ENCODE measurements at places on chromosomes 11 and 22.

GRCh38 chr22:47111626-47112581, 349.5 kb downstream of the TBC1D22A start:
- DNase-seq, result no peak

GRCh38 chr11:7256943-7257342, 5.2 kb downstream of the SYT9 start:
- DNase-seq, result no peak

GRCh38 chr11:99320769-99321290, 300.1 kb downstream of the CNTN5 start:
- DNase-seq, result no peak

DNA sequence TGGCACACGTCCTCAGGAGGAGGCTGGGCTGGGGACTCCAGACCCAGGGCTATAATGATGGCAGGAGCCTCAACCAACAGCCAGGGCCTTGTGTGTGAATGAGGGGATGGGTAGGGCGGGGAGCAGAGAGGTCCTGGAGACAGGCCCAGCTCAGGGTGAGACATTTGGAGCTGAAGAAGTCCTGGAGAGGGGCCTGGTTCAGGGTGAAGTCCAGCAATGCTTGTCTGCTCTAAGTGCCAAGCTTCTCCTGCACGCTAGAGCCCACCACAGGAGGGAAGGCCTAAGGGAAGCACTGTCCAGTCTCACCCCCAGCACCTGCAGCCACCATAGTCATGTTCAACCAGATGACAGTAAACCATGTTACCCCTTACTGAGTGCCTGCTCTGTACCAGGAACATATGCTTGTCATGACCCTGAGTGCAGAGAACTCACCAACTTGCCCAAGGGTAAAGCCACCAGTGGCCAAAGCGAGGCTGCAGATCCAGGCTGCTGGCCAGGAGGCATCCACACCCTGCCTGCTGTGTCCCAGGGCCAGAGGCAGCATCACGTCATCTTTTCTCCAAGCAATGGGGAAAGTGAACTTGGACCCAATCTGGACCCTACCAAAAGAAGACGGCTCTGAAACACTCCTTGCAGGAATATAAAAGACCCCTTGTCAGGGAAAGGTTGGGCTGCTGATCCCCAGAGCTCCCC, 24.0 kb downstream of the LMO1 start:
- DNase-seq, result no peak

GRCh38 chr22:28442711-28443525, 236.7 kb downstream of the TTC28 start:
- no peak for DNase-seq

DNA sequence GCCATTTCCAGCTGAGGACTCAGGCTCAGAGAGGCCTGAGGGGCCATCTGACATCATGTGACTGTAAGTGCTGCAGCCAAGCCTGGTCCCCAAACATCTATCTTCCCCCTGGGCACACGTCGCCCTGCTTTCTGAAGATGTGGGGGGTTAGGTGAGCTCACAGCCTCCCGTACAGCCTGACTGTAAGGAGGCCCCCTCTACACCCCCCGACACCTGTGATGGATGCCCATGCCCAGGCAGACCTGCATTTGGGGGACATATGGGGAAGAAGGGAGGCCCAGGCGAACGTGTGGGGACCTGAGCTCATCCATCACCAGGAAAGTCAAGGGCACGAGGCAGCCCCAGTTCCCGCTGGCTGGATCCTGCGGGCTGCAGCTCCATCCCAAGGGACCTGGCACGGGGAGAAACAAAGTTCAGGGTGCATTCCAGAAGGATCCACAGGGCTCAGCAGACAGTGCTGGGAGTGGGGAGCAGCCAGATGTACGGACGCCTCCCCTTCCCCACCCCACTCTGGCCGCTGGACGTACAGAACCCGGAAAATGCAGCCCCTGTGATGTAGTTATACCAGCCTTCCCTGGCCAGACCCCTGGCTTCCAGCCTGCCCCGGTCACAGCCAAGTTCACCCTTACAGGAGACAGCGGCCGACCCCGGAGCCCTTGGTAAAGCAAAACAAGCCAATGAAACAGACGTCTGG, 1431.4 kb downstream of the BRD1 start:
- no peak for DNase-seq

- no peak for DNase-seq
These were observed 1045.3 kb downstream of the BRD1 start for GRCh38 chr22:48782326-48782725.

DNA sequence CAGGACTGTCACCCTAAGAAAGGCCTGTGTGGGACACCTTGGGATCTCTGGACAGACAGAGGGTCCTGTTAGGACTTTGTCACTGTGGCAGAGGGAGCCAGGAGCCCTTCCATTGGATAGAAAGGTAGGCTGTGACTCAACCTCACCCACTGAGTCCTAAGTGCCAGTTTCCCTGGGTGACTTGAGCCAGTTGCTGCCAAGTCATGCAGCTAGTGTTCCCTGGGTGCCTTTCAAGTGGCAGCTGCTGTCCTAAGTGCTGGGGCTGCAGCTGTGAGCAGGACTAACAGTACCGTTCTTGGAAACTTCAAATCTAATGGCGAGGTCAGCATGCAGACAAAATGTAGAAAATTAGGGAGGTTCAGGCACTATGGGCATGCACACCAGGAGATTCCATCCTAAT, 393.7 kb downstream of the TMEM135 start:
- DNase-seq, result no peak

DNA sequence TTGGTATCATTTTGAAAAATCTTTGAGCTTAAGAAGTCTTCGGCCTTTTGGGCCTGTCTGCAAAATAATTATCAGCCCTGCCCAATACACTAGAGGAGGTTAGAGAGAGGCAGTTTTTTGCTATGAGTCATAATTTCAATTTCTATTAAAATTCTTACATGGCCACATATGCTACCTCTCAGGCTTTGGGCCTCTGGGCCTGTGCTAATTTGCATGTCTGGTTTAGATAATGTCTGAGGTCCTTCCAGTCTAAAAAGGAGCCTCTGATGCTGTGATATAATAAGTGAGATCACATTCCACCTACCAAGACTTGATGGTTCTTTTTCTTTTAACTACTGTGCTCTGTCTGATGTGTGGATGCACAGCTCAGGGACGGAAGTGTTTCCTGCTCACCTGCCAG, 70.8 kb downstream of the KCNJ1 start:
- DNase-seq, result peak; percentile 69

DNA sequence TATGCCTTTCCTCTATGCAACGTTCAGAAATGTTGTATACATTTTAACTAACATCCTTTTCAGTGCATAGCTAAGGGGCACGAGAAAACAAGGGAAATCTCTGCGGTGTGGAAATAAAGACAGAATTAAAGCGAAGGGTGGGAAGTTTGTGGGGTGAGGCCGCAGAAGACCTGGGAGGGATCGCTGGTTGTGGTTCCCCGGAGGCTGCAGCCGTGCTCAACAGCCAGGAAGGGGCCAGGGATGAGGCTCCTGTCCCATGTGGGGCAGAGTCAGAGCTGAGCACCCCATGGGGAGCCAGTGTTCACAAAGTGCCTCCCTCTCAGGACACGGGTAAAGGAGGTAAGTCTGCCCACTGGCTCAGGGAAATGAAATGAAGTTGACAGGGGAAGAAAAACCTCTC, 67.5 kb downstream of the MYEOV start:
- no peak for DNase-seq

GRCh38 chr11:17353821-17354600, 2.4 kb downstream of the NCR3LG1 start:
- DNase-seq, result no peak

DNA sequence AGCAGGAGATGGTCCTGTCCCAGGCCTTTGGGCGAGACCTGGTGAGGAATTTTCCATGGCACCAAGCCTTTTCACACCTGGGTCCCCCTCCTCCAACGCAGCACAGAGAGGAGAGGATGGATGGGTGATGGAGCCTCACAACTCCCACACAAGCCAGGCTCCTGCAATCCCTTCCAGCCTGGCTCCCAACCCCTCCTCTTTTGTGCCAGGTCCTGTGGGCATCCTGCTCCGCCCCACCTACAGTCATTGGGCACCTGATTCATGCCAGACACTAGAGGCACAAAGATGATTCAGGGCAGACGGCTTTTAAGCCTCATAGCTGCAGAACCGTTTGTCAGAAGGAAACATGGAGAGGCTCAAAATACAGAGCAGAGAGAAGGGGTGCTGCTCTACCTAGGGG, 16.1 kb upstream of the MYRF start:
- DNase-seq, result no peak

DNA sequence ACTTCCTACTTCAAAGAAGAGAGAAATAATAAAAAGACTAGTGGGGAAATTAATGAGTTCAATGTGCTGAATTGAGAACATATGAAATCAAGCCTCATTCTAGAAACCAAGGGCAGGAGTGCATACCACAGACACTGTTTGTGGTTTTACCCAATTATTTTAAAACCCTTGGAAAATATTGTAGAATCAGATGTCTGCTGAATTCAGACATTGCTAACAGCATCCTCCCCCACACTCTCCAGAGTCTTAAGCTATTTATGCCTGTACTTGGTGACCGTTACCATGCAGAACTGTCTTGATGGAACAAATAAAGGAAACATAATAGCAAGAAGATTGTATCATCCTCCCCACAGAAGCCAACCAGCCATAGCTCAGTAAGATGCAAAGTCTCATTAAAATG, 850.1 kb downstream of the NTM start:
- no peak for DNase-seq

DNA sequence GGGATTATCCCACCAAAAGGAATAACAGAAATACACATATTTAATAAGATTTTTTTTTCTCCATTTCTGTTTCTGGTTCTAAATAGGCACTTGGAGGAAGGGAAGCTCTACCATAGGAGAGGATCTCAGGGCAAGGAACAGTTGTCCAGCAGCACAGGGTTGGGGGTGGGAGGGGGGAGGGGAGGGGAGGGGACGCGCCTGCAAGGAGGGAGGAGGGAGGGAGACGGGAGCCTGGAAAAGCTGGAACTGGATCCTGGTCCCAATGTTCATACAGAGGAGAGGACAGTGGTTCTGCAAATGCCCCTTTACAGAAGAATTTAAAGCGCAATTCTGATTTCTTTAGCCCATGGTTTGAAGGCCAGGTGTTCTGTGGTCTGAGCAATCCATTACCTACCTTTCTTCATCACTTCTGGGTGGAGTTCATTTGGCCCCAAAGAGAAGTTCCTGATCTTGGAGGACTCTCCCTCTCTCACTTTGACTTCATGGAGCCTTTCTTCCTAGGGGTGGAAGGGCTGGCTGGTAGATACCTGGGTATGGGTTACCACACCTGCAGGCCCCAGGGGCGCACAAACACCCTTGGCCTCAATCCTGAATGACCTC, 348.9 kb upstream of the NCAM1 start:
- no peak for DNase-seq

DNA sequence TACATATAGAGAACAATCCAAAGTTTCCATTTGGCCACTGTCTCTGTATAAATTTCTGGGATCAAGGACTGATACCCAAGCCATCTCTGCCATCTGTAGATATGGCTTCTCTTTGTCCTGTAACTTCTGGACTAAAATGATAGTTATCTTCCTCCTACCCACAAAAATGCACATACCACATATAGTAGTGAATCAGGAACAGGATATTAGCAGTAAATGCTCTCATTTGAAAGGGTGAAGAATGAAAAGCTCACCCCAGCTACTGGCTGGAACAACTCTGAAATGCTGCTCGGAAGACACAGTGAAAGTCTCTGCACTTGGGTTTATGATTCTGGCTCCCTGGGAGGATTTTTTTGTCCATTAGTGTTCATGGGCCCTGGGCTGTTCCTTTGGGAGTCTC, 856.4 kb upstream of the LRRC4C start:
- no peak for DNase-seq

DNA sequence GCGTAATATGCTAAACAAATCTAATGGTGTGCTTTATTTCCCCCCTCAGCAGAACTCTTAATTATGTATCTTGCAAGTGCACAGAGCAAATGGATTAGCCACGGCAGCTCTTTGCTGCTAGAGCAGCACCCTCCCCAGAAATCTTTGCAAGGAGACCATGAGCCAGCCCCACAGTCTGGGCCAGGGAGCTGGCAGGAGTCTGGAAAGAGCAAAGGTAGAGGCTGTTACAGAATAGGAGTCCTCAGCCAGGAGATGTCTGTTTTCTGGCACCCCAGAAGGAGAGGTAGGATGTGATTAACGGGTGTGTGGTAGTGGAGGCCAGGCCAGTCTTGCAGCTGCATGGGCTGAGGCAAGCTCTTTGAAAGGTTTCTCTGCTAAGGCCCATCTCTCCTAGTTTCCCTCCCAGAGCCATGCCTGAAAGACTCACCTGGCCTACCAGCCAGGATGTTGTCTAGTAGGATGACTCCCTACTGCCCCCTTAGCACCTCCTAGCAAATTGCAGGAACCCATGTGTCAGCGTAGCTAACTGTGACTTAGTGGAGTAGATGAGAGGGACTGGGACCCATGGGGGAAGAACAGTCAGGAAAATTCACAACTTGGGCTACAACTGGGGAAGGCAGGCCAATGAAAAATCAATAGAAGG, 557.2 kb downstream of the BUD13 start:
- no peak for DNase-seq

- DNase-seq, result peak; percentile 91
These were observed 26.4 kb downstream of the KCTD17 start for GRCh38 chr22:37077802-37078448.

GRCh38 chr11:1815311-1815710, 19.5 kb upstream of the SYT8 start:
- DNase-seq, result no peak

- DNase-seq, result no peak
These were observed 52.1 kb downstream of the LHFPL7 start for GRCh38 chr22:24894220-24894975.

DNA sequence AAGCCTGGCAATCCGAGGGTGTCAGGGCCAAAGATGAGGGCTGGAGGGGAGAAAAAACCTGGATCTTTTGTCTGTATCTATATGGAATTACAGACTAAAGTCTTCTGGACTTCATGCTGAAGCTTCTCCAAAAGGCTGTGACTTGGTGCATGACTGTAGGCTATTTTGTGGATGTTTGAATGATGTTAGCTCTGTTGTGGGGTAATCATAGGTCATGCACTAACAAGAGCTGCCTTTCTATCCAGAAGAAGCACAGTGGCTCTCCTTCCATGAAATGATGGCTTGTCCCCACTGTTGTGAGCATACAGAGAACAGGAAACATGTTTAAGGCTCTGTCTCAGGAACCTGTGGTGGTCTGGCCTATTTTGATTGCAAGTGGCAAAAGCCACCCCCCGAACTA, 263.3 kb upstream of the PLET1 start:
- no peak for DNase-seq

- DNase-seq, result no peak
These were observed 4.1 kb upstream of the GALR3 start for GRCh38 chr22:37819105-37819433.

DNA sequence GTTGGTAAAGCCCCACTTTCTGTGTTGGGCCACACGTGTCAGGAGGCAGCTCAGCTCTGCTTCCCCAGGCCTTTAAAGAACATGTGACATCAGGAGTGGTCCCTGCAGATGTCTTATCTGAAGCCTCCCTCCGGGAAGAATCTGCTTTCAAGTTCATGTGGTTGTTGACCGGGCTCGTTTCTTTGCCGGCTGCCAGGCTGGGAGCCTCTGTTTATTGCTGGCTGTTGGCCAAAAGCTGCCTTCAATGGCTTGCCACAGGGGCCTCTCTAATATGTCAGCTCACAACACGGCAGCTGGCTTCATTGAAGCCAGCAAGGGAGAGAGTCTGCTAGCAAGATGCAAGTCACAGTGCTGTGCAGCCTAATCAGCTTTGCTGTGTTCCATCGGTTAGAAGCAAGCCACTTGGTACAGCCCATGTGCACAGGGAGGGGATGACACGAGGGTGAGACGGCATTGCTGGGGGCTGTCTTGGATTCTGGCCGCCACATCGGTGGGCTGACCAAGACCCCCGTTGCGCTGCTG, 14.6 kb downstream of the MRGPRF start:
- DNase-seq, result no peak

GRCh38 chr22:45949891-45950290, 27.1 kb downstream of the WNT7B start:
- no peak for DNase-seq

Data from GM10248 (cell line).